ENCODE measurements at places on chromosomes 4 and X. TPM values are rescaled to one million over a fixed set of nuclear protein-coding genes. Genes with fewer than 3 reads are reported as not detected.
A peak's percentile ranks its signal among the peaks of the same experiment; 100 is the strongest.

The PDE6B gene
- 9.3 TPM for total RNA-seq

The ASB9 gene
- 62.1 TPM for total RNA-seq

The SPACA5 gene
- not detected for total RNA-seq

The FAM47A gene
- not detected for total RNA-seq

- no peaks in the 10 kb centered on the region for H3K36me3 ChIP-seq
- no peak overlapping the region for H3K4me3 ChIP-seq
- H3K27me3 ChIP-seq: no peaks in the 10 kb centered on the region
- H3K4me1 ChIP-seq: no peaks in the 10 kb centered on the region
Measured at GRCh38 chr4:125849869-125850268, 535.1 kb downstream of the FAT4 start.

- no peaks in the 10 kb centered on the region for H3K27me3 ChIP-seq
- DNase-seq: no peak
- H3K27ac ChIP-seq: no peak overlapping the region
- no peak overlapping the region for H3K4me3 ChIP-seq
- no peaks in the 10 kb centered on the region for H3K36me3 ChIP-seq
Measured at GRCh38 chr4:71009086-71009485, 15.6 kb downstream of the DCK start.

The CNKSR2 gene
- total RNA-seq: 6.8 TPM

GRCh38 chr4:47560682-47561081 lies 75.6 kb downstream of the ATP10D start:
- no peak overlapping the region for H3K27ac ChIP-seq
- H3K36me3 ChIP-seq: no peaks in the 10 kb centered on the region
- H3K4me1 ChIP-seq: no peaks in the 10 kb centered on the region
- no peak for DNase-seq
- no peaks in the 10 kb centered on the region for H3K27me3 ChIP-seq

DNA sequence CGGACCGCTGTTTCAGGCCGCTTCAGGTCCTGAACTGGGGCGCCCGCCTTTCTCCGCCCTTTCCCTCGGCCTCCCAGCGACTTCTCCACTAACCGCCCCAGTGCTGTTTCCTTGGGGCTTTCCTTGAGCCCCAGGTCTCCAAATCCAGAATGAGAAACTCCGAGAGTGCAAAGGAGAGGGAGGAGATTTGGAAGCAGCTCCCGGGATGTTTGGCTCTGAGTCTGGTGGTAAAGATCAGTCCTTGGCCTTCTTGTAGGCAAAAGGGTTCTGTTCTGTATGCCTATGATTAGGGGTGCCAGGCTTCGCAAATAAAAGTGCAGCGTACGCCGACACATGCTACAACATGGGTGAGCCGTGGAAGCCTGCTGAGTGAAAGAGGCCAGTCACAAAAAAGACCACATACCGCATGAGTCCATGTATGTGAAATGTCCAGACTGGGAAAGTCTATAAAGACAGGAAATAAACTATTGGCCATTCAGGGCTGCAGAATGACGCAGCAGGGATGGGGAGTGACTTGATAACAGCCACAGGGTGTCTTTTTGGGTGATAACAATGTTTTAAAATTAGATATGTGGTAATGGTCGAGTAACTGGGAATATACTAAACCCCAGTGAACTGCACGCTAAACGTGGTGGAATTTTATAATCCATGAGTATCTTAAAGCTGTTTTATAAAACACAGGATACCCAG lies 99.8 kb downstream of the TRAPPC11 start:
- H3K27ac ChIP-seq: peak overlapping the region; percentile 52
- H3K4me3 ChIP-seq: no peak overlapping the region
- no peaks in the 10 kb centered on the region for H3K27me3 ChIP-seq
- no peaks in the 10 kb centered on the region for H3K4me1 ChIP-seq

DNA sequence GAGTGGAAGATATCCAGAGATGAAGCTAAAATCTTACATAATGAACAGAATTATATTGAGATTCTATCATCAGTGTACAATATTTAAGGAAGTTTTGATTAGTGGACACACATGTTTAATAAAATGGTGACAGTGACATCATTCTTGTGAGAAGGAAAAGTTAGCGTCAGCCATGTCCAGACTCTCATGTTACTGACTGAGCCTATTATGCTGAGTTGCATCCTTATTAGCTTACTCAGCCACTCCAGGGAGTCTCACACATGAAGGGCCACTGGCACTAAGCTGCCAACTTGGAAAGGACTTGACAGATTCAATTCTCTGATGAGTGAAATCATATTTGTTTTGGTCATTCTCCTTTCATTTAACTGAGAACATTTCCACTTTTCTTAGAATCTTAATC lies 170.6 kb downstream of the BANK1 start:
- no peaks in the 10 kb centered on the region for H3K4me1 ChIP-seq
- no peak overlapping the region for H3K27ac ChIP-seq
- H3K4me3 ChIP-seq: no peak overlapping the region
- DNase-seq: no peak
- H3K27me3 ChIP-seq: no peaks in the 10 kb centered on the region
- H3K36me3 ChIP-seq: no peaks in the 10 kb centered on the region

DNA sequence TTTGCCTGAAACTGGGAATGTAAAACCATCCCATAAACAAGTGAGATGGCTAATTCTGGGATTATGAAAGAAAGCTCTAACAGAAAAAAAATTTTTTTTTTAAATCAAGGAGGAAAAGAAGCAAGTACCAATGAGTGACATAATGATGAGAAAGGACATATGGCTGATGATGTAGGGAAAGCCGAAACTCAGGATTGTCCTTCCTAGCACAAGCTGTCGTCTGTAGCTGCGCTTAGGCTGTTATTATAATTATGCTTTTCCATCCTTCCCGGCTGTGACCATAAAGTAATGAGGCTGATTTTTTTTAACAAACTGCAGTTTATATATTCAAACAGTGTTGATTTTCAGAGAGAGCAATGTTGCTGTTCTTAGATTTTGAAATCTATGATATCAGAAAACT lies 209.8 kb upstream of the NOCT start:
- no peaks in the 10 kb centered on the region for H3K4me1 ChIP-seq
- no peaks in the 10 kb centered on the region for H3K27me3 ChIP-seq
- no peak for DNase-seq
- H3K27ac ChIP-seq: no peak overlapping the region

DNA sequence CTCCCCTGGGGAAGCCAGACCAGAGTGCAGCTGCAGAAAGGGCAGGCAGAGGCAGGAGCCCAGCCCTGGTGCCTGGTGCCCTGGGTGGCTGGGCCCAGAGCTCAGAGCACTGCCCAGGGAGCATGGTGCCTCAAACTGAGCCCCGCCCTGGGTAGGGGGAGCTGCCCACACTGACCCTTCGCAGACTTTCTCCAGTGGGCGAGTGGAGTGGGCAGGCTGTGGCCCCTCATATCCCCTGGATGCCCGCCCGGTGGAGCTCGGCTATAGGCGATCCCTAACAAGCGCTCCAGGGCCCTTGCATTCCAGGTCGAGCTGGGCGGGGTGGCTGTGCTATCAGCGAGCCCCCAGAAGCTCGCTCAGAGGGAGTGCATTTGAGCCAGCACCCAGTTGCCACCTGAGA lies 17.1 kb upstream of the ADRA2C start:
- H3K36me3 ChIP-seq: no peaks in the 10 kb centered on the region
- no peaks in the 10 kb centered on the region for H3K4me1 ChIP-seq
- H3K27me3 ChIP-seq: peaks cover 16% of the 10 kb centered on the region
- H3K4me3 ChIP-seq: no peak overlapping the region

GRCh38 chr4:125400756-125401155 lies 86.0 kb downstream of the FAT4 start:
- H3K27me3 ChIP-seq: no peaks in the 10 kb centered on the region
- no peak for DNase-seq
- no peaks in the 10 kb centered on the region for H3K36me3 ChIP-seq
- H3K27ac ChIP-seq: no peak overlapping the region
- H3K4me3 ChIP-seq: no peak overlapping the region

- no peaks in the 10 kb centered on the region for H3K36me3 ChIP-seq
- H3K27me3 ChIP-seq: no peaks in the 10 kb centered on the region
- H3K4me1 ChIP-seq: no peaks in the 10 kb centered on the region
- DNase-seq: no peak
- no peak overlapping the region for H3K27ac ChIP-seq
- no peak overlapping the region for H3K4me3 ChIP-seq
Measured at GRCh38 chrX:19673375-19674040, 158.2 kb upstream of the MAP3K15 start.

DNA sequence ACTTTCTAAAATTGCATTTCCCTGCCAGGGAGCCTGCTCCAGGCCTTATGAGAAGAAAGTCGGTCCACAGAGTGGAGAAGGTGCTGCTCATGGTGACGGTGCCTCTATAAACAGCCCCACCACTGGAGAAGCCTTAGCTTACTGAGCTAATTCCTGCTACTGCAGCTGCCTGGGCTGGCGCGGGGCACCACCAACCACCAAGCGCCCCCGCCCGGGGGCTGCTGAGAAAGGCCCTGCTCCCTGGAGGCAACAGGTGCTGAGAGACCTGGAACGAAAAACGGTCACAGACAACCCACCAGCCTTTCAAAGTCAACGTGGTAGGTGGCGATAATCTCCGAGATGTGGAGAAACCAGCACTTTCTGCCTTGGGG lies 2.9 kb downstream of the HCFC1 start:
- no peaks in the 10 kb centered on the region for H3K4me1 ChIP-seq
- no peak for DNase-seq
- no peaks in the 10 kb centered on the region for H3K36me3 ChIP-seq

- no peak overlapping the region for H3K27ac ChIP-seq
- H3K4me1 ChIP-seq: no peaks in the 10 kb centered on the region
- no peaks in the 10 kb centered on the region for H3K27me3 ChIP-seq
- no peaks in the 10 kb centered on the region for H3K36me3 ChIP-seq
- H3K4me3 ChIP-seq: no peak overlapping the region
- no peak for DNase-seq
Measured at GRCh38 chrX:136999024-136999423, 34.8 kb downstream of the GPR101 start.

GRCh38 chrX:11791090-11791489 lies 33.1 kb downstream of the MSL3 start:
- H3K4me3 ChIP-seq: no peak overlapping the region
- no peak overlapping the region for H3K27ac ChIP-seq
- H3K4me1 ChIP-seq: no peaks in the 10 kb centered on the region
- no peaks in the 10 kb centered on the region for H3K27me3 ChIP-seq
- no peaks in the 10 kb centered on the region for H3K36me3 ChIP-seq

- no peaks in the 10 kb centered on the region for H3K36me3 ChIP-seq
- no peaks in the 10 kb centered on the region for H3K4me1 ChIP-seq
- H3K27me3 ChIP-seq: no peaks in the 10 kb centered on the region
- DNase-seq: no peak
- no peak overlapping the region for H3K27ac ChIP-seq
- H3K4me3 ChIP-seq: no peak overlapping the region
Measured at GRCh38 chrX:39451046-39451445, 646.7 kb downstream of the BCOR start.

The ZNF157 gene
- total RNA-seq: 0.32 TPM

DNA sequence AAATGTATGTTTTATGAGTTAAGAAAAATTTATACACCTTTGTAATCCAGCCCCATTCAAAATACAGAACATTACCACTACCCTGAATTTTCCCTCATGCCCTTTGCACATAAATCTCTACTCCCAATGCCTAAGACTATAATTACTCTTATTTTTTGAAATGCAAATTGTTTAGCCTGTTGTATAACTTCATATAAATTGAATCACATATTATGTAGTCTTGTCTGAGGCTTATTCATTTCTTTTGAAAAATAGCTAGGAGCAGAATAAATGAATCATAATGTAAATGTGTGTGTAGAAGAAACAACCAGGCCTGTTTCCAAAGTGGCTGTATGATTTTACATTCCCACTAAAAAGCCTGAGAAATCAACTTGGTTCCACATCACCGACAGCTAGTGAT lies 319.8 kb downstream of the DCAF12L2 start:
- H3K4me3 ChIP-seq: no peak overlapping the region
- H3K4me1 ChIP-seq: no peaks in the 10 kb centered on the region
- H3K27ac ChIP-seq: no peak overlapping the region
- no peaks in the 10 kb centered on the region for H3K27me3 ChIP-seq

GRCh38 chr4:137393044-137393443 lies 139.2 kb downstream of the PCDH18 start:
- no peak overlapping the region for H3K27ac ChIP-seq
- no peak for DNase-seq
- H3K36me3 ChIP-seq: no peaks in the 10 kb centered on the region
- H3K27me3 ChIP-seq: no peaks in the 10 kb centered on the region

DNA sequence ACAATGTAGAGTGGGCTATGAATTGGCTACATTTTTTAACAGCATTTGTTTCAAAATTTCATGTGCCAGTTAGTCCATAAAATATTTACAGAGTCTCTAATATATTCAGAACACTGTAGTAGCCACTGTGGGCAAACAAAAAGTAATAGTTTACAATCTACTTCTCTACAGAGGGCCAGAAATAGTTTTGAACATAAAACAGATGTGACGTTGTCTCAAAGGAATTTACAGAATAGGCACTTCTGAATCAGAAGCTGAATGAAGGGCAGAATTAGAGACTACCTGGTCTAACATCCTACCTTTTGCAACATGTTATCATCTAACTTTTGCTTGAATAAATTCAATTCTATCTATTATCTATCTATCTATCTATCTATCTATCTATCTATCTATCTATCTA lies 811.9 kb upstream of the EPHA5 start:
- H3K27me3 ChIP-seq: no peaks in the 10 kb centered on the region
- no peaks in the 10 kb centered on the region for H3K4me1 ChIP-seq
- H3K27ac ChIP-seq: no peak overlapping the region
- no peaks in the 10 kb centered on the region for H3K36me3 ChIP-seq

- no peak overlapping the region for H3K27ac ChIP-seq
- no peak for DNase-seq
- H3K4me1 ChIP-seq: no peaks in the 10 kb centered on the region
- no peaks in the 10 kb centered on the region for H3K36me3 ChIP-seq
- no peak overlapping the region for H3K4me3 ChIP-seq
- H3K27me3 ChIP-seq: no peaks in the 10 kb centered on the region
Measured at GRCh38 chrX:110341189-110342035, 17.2 kb upstream of the RTL9 start.

The MAP3K15 gene
- total RNA-seq: 1.4 TPM

- H3K27me3 ChIP-seq: no peaks in the 10 kb centered on the region
- DNase-seq: no peak
- H3K36me3 ChIP-seq: no peaks in the 10 kb centered on the region
Measured at GRCh38 chrX:104749951-104750610, 184.1 kb downstream of the IL1RAPL2 start.

- no peak overlapping the region for H3K27ac ChIP-seq
- H3K4me1 ChIP-seq: no peaks in the 10 kb centered on the region
- no peaks in the 10 kb centered on the region for H3K27me3 ChIP-seq
- no peak for DNase-seq
- H3K36me3 ChIP-seq: no peaks in the 10 kb centered on the region
Measured at GRCh38 chrX:39603230-39603629, 494.5 kb downstream of the BCOR start.

DNA sequence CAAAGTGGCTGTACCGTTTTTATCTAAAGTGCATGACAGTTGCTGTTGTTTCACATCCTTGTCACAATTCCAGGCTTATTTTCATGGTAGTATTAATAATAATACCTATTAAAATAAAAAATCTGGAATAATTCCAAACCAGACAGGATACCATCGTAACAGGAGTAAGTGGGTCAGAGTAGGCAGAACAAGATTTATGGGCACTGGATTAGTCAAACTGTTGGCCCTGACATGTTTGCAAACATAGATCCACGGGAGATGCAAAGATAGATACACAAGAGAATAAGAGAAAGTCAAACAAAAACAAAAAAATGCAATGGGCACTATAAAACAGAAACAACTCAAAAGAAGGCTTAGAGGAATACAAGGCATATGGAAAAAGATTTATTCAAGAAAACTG lies 449.5 kb upstream of the HS3ST1 start:
- DNase-seq: no peak
- H3K27me3 ChIP-seq: no peaks in the 10 kb centered on the region

Data from prostate gland (tissue), 2 donors.